ENCODE measurements at places on chromosomes 6 and 20.

DNA sequence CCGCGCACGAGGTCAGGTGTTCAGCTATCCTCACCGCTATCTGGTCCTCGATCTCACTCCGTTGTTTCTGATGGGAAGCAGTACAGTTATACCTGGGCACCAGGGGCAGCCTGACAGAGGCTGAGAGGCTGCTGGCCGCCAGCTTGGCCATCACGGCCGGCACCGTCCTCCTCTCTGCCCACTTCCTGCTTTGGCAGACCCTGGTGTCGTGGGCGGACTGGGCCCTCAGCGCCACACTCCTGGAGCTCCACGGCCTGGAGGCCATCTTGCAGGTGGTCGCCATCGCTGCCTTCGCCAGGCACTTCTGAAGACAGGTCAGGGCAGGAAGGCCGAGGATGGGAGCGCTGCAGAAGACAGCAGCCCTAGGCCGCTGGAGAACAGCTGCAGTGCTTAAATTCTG is 35.2 kb downstream of the NHSL1 start:
- DNase-seq, result no peak

- no peak for DNase-seq
Observed at GRCh38 chr6:147741389-147741788, 232.9 kb downstream of the SAMD5 start.

GRCh38 chr6:46704562-46704961 is 16.9 kb downstream of the TDRD6 start:
- no peak for DNase-seq

- DNase-seq, result peak; percentile 90
Observed at GRCh38 chr6:124599656-124600055, 362.6 kb upstream of the RNF217 start.

- no peak for DNase-seq
Observed at GRCh38 chr20:32477594-32478512, 107.3 kb downstream of the NOL4L start.

GRCh38 chr6:22682979-22683378 is 113.6 kb downstream of the HDGFL1 start:
- DNase-seq, result no peak

DNA sequence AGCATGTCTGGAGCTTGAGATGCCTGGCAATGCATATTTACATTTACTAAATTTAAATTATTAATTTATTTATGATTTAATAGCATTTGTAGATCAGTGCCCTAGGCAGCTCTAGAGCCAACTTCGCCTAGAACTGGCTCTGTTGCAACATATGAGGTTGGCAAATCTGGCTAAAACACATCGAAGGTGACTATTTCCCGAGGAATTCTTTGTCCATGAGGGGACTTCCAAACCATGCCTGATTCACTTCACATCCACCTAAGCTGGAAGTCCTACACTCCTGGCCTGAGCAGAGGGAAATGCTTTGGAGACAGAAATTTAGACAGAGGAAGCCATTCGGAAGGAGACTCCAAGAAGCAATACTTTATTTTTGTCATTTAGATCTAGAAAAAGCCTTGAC is 211.0 kb upstream of the ARG1 start:
- no peak for DNase-seq

GRCh38 chr20:50303573-50304500 is 113.2 kb downstream of the CEBPB start:
- DNase-seq, result no peak

DNA sequence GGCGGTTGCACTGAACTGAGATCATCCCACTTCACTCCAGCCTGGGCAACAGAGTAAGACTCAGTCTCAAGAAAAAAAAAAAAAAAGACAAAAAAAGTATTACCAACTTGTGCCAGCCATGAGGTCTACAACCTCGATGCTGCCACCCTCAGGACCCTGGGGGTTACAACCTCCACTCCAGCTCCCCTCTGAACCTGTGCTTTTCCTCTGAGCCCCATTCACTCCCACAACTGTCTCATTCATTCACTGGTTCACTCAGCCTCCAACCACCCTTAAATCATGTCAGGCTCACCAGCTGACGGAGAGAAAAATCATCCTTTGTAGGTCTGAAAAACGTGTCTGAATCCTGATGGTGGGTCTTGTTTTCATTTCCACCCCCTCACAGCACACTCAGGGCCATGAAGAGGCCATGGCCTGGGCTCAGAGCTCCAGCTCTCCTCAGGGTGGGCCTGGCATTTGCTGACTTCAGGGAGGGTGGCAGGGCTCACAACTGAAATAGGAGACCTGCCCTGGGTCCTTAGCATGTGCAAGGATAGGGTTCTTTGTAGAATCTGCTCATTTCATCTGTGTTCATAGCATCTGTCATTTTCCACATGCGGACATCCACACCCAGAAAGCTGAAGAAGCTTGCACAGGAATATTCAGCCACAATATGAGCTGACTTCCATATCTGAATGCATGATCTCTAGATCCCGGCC is 1.9 kb upstream of the ULBP1 start:
- DNase-seq, result no peak

DNA sequence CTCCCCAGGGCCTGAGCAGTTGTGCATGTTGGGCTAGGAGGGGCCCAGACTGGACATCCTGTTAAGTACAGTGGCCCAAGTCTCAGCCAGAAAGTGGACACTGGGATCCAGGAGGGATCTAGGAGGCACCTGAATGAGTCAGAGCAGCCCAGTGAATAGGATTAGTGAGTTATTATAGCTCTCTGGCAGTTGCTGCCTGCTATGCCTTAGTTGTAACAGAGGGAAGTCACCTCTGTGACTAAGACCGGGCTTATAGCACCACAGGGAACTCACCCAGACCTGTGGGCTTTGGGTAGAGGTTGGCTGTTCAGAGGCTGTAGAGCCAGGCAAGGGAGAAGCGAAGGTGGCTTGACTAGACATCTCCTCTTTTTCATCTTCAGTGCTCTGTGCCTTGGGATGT is 39.0 kb upstream of the AAR2 start:
- DNase-seq, result no peak

DNA sequence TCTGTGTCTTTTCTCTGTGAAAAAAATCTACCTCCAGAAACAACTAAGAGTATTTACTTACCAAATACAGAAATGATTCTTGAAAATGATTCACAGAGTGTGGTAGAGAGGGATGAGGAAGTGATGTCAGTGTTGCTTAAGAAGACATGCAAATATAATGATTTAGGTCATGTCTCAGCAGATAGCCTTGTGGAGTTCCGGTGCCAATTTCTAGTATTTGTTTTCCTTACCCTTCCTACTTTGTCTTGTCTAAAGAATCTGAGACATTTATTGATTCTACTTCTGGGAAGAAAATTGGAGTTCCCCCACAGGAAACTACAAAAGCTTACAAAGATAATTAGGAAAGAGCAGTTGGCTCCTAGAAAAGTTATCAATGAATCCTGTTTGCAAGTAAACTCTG is 68.8 kb downstream of the GJA1 start:
- no peak for DNase-seq

- no peak for DNase-seq
Observed at GRCh38 chr6:44700422-44700821, 312.9 kb downstream of the CDC5L start.

DNA sequence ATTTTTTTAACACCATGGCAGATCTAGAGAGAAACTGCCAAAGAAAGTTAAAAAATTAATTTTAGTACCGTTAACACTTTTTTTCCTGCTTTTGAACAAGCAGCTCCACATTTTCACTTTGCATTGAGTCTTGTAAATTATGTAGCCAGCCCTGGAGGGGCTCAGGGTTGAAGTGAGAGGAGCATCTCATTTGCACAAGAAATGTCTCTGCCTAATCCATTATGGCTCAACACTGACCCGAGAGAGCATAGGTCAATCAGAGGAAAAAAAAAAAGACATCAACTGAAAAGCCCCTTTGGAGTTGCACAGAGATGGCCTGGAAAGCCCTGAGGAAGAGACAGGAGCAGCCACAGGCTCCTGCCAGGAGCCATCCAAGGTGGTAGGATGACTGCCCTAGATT is 4.3 kb upstream of the SLPI start:
- DNase-seq, result no peak

- DNase-seq, result no peak
Observed at GRCh38 chr20:23613676-23614075, 8.0 kb upstream of the CST9 start.

- DNase-seq, result no peak
Observed at GRCh38 chr6:11231564-11232192, 790 bp downstream of the NEDD9 start.

- DNase-seq, result no peak
Observed at GRCh38 chr6:36333931-36334725, 2.6 kb downstream of the BNIP5 start.

DNA sequence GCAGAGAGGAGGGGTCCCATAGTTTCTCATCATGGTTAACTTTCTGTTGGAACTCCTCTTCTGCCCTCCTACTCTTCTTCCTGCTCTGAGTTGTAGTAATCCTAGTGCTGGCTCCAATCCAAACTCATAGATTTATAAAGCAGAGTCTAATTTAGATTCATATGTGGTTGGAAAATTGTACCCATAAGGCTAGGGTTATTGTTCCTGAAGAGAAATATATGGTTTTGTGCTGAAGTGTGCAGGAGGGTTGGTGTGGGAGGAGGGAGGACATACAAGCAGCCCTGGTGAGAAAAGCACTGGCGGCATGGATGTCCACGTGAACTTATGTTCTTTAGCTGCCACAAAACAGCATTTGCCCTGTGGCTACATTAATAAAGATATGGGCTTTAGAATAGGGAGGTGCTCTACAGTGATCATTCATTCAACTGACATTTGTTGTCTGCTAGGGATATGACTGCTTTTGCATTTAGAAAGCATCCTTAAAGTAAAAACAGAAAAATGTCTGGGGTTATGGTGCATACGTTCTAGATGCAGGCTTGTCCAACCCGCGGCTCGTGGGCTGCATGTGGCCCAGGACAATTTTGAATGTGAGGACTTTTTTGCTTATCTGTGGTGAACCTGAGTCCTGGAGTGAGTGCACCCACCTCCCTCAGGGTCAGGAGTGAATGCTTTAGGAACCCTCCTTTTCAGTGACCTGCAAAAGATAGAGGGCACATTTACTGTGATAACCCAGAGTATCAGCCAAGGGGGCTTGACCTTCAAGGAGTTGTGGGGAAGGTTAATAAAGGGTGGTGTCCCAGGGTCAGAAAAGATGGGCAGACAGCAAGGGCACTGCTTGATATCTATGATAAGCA is 4.1 kb downstream of the HLA-A start:
- no peak for DNase-seq

Measured in NCI-H187 treated with DMSO at 0.1 percent for 48 hours (cell line).